ENCODE measurements at places on chromosomes 12 and 14.
A peak's percentile ranks its signal among the peaks of the same experiment; 100 is the strongest.

DNA sequence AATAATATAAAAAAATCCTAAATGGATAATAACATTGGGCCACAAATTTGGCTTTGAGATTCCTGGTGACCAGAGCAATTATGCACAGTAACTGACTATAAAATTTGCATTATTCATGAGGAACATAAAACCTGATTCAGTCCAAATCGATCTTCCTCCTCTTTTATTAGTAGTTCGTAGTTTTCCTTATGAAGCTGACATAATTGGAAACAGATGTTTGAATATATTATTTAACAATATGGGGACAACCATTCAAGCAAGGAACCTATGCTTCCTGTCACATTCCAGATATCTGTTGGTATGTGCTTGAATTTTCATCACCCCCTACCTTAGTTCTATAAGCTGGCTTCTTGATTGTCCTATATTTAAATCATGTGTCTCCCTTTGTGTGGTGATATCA is 34.9 kb downstream of the CCDC175 start:
- H3K4me3 ChIP-seq = no peak overlapping the region
- no peak for DNase-seq
- H3K27me3 ChIP-seq = no peaks in the 10 kb centered on the region
- H3K27ac ChIP-seq = no peak overlapping the region
- no peaks in the 10 kb centered on the region for H3K36me3 ChIP-seq

DNA sequence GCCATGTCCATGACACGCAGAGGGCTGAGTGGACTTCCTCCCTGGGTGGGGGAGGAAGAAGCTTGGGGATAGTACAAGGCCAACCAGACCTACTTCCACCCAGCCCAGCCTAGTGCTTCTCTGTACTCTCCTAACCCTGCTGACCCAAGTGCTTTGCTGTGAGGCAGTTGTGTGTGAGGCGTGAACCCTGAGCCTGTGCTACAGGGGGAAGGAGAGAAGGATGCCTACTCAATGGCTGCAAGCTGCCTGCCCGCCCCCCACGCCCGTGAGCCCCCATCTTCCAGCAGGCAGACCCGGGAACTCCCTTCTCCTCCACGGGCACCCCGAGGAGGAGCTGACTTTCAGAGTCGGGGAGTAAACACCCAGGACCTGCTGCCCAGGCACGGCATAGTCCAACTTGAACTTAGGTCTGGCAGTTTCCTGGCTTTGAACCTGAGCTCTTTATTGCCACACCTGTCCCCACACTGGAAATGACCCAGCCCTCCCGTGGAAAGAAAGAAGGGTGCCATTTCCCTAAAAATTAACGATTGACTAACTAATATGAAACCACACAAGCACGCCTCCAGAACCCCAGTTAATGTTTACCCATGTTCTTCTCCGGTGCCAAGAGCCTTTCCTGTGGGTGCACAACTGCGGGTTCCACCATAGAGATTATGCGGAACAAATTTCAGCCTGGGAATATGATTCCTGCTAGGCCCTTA is 10.8 kb downstream of the ALDH2 start:
- H3K27ac ChIP-seq = no peak overlapping the region
- no peak for DNase-seq

DNA sequence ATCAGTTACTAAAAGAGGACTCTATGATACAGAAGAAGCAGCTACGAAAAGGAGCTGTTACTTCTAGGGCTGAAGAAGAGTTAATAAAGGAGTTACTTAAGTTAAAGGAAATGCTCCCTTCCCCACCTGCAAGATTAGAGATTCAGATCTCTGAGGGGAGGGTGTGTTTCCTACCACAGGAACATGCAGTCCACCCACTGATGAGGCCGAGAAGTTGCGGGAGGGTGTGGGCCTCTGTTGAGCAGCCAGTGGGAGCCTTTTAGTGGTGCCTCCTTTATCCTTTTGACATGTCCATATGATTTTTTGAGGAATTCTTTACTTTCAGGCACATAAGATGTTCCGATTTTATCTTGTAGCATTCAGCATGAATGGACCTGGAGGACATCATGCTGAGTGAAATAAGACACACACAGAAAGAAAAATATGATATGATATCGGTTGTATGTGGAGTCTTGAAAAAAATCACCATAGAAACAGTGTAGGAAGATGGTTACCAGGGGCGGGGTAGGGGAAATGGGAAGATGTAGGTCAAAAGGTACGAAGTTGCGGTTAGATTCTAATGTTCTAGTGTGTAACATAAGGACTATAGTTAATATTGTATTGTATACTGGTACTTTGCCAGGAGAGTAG is 4.4 kb upstream of the M6PR start:
- no peak for DNase-seq
- H3K4me3 ChIP-seq = no peak overlapping the region
- H3K27ac ChIP-seq = no peak overlapping the region
- H3K27me3 ChIP-seq = no peaks in the 10 kb centered on the region

- DNase-seq = no peak
- H3K27ac ChIP-seq = no peak overlapping the region
- no peaks in the 10 kb centered on the region for H3K27me3 ChIP-seq
These were observed 1035.9 kb downstream of the TRHDE start for GRCh38 chr12:73308079-73308478.

GRCh38 chr14:68527329-68527851 is 265.5 kb downstream of the ZFP36L1 start:
- no peaks in the 10 kb centered on the region for H3K4me1 ChIP-seq
- DNase-seq = no peak
- H3K27ac ChIP-seq = no peak overlapping the region
- H3K36me3 ChIP-seq = peaks cover 12% of the 10 kb centered on the region
- no peak overlapping the region for H3K4me3 ChIP-seq
- no peaks in the 10 kb centered on the region for H3K27me3 ChIP-seq

DNA sequence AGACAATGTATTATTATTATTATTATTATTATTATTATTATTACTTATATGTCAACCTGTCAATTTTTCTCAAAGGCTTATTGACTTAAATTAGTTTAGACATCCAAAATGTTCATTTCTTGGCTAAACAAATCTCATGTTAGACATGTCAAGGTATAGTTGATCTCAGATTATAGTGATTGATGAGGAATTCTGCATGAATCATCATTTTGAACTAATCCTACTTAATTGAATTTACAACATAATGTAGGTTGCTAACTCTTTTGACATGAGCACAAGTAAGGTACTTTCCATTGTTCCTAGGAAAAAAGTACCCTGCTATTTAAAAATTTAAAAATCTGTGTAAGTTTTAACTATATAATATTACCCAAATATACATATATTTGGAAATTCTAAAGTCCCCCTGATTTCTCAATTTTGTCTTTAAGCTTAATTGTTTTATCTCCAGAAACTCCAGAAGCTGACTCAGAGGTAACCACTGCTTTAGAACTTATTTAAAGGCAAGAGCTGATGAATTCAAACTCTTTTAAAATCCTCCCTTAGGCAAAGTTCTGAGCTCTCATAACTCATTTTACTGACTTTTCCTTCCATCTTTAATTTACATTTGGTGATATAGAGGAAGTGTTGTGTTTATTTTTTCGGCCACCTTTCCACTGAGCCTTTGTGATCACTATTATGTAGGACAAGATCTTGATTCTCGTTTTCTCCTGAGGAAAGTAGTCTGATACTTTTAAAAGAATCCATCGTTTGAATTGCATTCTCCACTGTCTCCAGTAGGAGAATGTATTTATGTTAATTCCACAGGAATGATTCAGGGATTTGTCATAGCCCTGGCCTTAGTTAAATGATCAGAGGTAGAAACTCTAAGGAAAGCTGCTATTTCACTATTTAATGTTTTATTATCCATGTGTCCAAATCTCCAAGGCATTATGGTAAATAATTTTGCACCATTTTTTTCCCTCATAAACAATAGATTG is 1304.5 kb downstream of the AACS start:
- H3K27ac ChIP-seq = no peak overlapping the region
- peaks cover 5% of the 10 kb centered on the region for H3K4me1 ChIP-seq
- no peaks in the 10 kb centered on the region for H3K27me3 ChIP-seq
- H3K36me3 ChIP-seq = no peaks in the 10 kb centered on the region

DNA sequence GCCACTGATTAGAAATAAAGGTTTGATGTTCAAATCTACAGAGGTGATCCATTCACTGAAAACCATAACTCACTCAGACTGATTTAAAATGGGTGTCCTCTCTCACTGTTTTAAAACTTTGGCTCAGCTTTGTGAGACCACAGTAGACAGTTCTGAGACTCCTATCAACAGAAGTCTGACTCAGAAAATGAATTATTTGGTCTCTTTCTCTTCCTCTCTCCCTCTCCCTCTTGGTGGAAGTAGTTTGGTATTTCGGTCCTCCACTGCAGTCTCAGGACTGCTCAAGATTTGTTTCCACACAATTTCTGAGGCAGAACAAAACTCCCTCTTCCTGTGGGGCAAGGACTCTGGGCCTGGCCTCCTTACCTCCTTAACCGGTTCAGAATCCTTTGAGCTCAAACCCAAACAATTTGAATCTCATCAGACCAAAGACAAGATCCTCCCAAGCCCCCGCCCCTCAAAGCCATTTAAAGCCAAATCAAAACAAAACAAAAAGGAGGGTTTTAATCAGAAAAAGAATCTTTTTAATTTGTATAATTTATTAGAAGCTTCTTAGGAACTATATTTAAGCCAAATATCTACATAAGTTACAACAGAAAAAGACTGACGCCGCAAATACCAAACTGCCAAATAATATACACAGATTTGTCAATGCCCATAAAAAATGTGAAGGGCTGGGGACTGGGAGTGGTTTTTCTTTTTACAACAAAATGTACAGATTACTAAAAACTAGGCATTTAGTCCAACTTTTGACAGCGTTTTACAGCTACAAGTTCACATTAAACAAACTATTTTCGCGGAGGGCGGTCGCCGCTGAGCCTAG is 3.9 kb downstream of the NKX2-1 start:
- no peaks in the 10 kb centered on the region for H3K36me3 ChIP-seq
- no peak for DNase-seq
- H3K27ac ChIP-seq = no peak overlapping the region
- peaks cover 100% of the 10 kb centered on the region for H3K27me3 ChIP-seq
- peak overlapping the region; percentile 22 for H3K4me3 ChIP-seq

GRCh38 chr14:28467611-28468010 is 299.0 kb upstream of the FOXG1 start:
- no peaks in the 10 kb centered on the region for H3K4me1 ChIP-seq
- H3K27me3 ChIP-seq = no peaks in the 10 kb centered on the region
- no peaks in the 10 kb centered on the region for H3K36me3 ChIP-seq
- H3K4me3 ChIP-seq = no peak overlapping the region
- DNase-seq = no peak

- H3K36me3 ChIP-seq = no peaks in the 10 kb centered on the region
- H3K27ac ChIP-seq = no peak overlapping the region
- H3K4me1 ChIP-seq = peaks cover 5% of the 10 kb centered on the region
- no peak overlapping the region for H3K4me3 ChIP-seq
- DNase-seq = peak; percentile 91
These were observed 84.6 kb upstream of the CPSF6 start for GRCh38 chr12:69154585-69155363.

DNA sequence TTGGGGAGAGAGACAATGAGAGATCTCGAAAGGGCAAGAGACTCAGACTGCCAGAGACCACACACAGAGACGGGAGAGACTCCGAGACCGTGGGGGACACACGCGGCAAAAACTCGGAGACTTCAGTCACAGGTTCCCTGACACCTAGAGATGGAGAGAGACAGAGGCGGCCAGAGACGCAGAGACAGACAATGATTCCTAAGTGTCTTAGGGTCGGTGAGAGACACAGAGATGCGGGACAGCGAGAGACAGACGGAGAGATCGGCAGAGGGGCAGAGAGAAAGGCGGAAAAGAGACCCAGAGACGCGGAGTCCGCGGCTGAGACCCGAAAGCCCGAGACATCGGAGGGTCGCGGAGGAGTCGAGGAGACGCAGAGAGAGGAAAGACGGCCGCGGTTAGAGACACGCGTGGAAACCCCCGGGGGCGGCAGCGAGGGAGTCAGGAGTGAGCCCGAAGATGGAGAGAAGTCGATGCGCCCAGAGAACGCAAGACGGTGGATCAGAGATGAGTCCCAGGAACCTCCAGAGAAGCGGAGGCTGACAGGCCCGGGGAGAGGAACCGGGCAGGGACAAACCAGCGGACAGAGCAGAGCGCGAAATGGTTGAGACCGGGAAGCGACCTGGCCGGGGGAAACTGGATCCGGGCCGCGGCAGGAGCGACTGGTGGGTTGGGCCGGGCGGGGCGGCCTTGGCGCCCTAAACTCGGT is 7.8 kb downstream of the LHX5 start:
- H3K27ac ChIP-seq = no peak overlapping the region
- no peaks in the 10 kb centered on the region for H3K36me3 ChIP-seq
- peaks cover 38% of the 10 kb centered on the region for H3K4me1 ChIP-seq
- DNase-seq = peak; percentile 57
- H3K4me3 ChIP-seq = peak overlapping the region; percentile 58
- peaks cover 85% of the 10 kb centered on the region for H3K27me3 ChIP-seq

DNA sequence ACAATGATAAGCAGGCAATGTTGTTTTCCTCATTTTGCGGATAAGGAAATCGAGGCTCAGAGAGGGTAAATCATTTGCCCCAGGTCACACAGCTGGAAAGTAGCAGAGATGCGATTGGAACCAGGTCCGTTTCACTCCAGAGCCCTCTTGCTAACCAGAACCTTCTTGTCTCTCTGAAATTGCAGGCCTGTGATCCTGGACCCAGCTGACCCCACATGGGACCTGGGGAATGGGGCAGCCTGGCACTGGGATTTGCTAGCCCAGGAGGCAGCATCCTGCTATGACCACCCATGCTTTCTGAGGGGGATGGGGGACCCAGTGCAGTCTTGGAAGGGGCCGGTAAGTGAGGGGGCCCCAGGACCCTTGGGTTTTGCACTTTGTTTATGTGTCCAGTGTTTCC is 9.5 kb downstream of the OAS3 start:
- no peak for DNase-seq
- H3K27me3 ChIP-seq = no peaks in the 10 kb centered on the region
- H3K36me3 ChIP-seq = no peaks in the 10 kb centered on the region
- no peak overlapping the region for H3K4me3 ChIP-seq
- no peak overlapping the region for H3K27ac ChIP-seq

DNA sequence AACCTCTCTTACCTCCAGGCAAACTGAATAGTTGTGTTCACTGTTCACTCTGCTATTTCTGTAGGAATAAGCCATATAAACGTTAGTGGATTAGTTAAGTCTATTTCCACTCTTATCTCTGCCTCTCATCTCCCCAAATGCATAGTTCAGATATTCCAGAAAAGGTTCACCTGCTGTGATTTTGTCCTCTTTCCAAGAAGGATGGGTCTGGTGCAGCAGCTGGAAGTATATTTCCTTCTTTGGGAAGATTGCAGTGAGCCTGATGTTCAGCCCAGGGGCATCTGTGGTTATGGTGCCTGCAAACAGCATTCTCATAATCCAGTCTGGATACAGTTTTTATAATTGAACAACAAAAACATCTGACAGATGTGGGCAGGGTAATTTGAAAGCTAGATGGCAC is 97.7 kb downstream of the TPH2 start:
- no peaks in the 10 kb centered on the region for H3K36me3 ChIP-seq
- no peak for DNase-seq
- no peak overlapping the region for H3K4me3 ChIP-seq
- no peak overlapping the region for H3K27ac ChIP-seq
- H3K27me3 ChIP-seq = no peaks in the 10 kb centered on the region

Measured in GM23338 (cell line).